ENCODE measurements at places on chromosomes 2 and 18.

DNA sequence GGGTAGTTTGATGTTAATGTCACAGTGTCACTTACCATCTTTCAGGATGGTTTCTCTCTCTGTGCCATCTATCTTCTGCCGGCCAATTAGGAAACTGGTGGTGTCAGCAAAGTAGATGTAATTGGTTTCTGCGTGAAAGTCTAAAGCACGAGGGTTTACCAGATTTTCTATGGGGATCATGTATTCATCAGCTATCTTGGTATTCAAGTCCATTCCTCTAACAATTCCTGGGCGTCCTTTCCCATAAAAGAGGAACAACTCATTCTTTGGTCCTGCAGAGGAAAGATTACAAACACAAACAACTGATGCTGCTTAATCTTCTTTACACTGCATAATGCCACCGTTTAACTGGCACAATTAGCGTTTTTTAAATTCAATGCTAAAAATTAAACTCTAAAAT, 1081.9 kb downstream of the LRP1B start:
- DNase-seq = no peak

- DNase-seq = no peak
Observed at GRCh38 chr2:75379476-75380210, 180.3 kb upstream of the TACR1 start.

DNA sequence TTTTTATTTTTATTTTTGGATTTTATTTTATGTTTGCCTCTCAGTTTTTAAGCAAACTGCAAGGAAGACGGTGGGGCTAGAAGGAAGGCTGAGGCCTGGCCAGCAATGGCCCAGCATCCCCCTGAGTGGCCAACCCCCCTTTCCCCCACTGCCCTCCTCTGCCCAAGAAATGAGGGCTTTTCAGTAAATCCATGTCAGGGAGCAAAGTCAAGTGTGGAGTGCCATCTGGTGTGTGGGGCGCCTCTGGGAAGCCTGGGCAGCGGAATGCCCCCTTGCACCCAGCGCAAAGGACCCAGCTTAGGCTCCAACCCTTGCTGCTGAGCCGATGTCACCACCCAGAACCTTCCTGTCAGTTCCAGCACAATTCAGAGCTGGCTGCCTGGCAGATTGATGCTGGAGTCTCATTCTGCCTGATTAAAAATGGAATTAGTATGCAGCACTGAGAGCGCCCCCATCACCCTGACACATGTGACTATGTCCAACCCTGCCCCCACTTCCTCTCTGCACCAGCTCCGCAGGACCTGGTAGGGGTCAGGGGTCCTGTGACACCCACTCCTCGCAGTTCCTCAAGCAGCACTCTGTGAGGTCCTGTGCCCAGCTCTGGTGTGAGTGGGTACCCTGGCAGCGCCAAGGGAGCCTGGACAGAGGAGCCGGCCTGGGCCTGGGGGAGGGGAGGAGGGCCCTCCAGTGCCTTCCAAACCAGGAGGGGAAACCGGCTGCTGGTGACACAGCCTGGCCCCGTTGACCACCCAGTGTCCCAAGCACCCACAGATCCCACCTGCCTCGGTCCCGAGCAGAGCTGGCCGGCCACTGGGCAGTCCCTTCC, 9.2 kb upstream of the ALPP start:
- no peak for DNase-seq

DNA sequence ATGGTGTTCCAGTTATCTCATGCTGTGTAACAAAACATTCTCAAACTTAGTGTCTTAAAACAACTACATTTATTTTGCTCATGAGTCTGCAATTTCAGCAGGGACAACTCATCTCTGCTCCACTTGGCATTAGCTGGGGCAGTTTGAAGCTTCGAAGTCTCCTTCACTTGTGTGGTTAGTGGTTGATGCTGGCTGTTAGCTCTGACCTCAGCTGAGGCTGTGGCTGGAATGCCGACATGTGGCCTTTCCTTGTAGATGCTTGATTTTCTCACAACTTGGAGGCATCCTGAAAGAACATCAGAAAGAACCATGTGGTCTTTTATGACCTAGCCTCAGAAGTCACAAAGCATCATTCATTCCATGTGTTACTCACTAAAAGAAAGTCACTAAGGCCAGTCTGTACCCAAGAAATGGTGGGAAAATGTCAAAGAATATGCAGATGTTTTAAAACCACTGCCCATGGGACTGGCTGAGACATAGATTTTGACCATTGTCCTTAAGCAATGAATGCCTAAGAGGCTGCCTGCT, 3.8 kb upstream of the TMSB10 start:
- DNase-seq = no peak

GRCh38 chr18:21071071-21071470, 40.5 kb downstream of the ROCK1 start:
- no peak for DNase-seq

GRCh38 chr18:74333091-74333490, 17.5 kb downstream of the C18orf63 start:
- no peak for DNase-seq

DNA sequence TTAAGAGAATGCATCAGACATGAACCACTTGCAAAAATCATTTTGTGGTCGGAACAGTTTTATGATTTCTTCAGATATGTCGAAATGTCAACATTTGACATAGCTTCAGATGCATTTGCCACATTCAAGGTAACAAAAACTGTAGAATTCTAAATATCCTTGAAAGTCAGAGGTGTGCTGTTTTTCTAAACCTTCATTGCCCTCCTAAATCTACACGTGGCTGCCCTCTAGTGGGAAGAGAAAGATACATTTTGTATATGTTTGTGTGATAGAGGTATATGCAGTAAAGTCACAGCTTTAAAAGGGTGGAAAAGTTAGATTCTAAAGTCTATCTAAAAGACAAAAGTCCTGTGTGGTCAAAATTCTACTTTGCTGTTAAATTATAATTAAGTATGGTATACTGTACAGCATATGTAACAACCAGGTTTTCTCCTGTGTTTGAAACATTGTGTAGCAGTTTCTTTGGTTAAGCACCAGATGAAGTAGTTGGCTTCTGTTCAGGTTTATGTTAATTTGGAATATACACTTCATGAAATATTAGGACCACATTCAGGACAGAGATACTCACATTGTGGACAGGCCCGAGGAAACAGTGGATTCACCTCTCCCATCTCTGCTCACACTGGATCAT, 65.9 kb upstream of the ITM2C start:
- peak; percentile 44 for DNase-seq

- no peak for DNase-seq
Observed at GRCh38 chr18:27010784-27011183, 145.3 kb upstream of the AQP4 start.

GRCh38 chr2:119741868-119742267, 17.9 kb upstream of the PTPN4 start:
- DNase-seq = no peak

- DNase-seq = no peak
Observed at GRCh38 chr2:203631068-203631757, 75.2 kb upstream of the CD28 start.

GRCh38 chr2:17759805-17760204, 5.9 kb downstream of the GEN1 start:
- no peak for DNase-seq

DNA sequence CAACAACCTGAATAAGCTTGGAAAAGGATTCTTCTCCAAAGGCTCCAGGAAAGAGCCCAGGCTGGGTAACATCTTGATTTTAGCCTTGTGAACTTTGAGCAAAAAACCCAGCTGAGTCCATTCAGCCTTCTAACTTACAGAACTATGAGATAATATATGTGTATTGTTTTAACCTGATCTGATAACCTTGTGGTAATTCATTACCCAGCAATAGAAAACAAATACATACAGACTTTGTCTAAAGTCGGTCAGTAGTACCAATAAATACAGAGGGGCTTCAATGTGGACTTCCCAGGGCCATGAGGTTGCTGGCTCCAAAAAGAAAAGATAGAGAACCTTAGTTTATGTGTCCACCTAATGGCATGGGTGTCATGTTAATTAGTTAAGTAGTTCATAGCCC, 191.8 kb downstream of the KCNH7 start:
- DNase-seq = no peak

DNA sequence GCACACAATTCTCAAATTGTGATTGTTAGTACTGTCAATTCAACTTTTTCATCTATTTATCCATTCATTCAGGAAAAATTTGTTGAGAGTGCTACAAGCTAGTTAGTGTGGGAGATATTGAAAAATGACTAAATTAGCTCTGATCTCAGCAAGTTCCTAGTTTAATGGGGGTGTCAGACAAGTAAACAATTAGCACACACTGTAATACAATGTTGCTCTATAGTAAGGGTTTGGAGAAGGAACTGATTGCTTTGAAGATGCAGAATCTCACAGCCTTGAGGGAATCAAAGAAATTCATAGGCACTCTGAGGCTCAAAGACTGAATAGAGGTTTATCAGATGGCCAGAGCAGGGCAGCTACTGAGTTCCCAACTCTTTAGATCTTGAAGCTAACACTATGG, 6.8 kb upstream of the CCNYL1 start:
- no peak for DNase-seq

GRCh38 chr2:180161415-180161814, 154.3 kb upstream of the CWC22 start:
- peak; percentile 95 for DNase-seq

- no peak for DNase-seq
Observed at GRCh38 chr18:2589345-2590068, 18.1 kb downstream of the NDC80 start.

- DNase-seq = no peak
Observed at GRCh38 chr2:171347591-171348032, 86.2 kb downstream of the METTL8 start.

GRCh38 chr18:76398295-76398694, 96.7 kb downstream of the ZNF516 start:
- no peak for DNase-seq

- no peak for DNase-seq
Observed at GRCh38 chr2:53630026-53630606, 137.5 kb upstream of the CHAC2 start.

GRCh38 chr2:29440921-29441623, 325.9 kb downstream of the CLIP4 start:
- no peak for DNase-seq

DNA sequence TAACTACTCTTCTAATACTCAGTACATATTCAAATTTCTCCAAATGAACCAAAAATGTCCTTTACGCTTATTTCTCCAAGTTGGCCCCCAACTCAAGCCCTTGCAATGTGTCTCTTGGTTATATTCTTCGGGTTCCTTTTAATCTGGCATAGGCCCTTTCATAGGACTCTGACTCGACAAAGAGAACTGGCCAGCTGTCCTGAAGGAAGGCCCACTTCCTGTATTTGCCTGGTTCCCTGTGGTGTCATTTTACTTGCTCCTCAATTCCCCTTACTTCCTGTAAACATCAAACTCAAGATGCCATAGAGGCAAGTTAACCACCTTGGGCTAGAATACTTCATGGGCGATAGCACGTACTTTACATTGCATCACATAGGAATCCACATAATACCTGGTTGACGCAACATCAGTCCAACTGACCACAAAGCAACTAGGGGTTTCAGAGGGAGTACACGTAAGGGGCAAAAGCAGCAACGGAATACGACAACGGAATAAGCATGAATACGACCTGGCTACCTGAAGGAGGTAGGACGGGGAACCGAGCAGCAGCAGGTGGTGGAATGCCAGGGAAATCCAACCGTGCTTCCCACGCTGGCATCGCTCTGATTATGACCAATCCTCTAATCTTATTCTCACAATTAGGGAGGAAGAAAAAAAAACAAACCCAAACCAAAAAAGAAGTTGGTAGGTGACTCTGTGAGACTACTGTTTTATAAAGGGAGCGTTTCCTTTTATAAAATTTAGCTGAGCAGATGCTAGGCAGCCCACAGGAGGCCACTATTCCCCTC, 823 bp upstream of the GORASP2 start:
- no peak for DNase-seq

DNA sequence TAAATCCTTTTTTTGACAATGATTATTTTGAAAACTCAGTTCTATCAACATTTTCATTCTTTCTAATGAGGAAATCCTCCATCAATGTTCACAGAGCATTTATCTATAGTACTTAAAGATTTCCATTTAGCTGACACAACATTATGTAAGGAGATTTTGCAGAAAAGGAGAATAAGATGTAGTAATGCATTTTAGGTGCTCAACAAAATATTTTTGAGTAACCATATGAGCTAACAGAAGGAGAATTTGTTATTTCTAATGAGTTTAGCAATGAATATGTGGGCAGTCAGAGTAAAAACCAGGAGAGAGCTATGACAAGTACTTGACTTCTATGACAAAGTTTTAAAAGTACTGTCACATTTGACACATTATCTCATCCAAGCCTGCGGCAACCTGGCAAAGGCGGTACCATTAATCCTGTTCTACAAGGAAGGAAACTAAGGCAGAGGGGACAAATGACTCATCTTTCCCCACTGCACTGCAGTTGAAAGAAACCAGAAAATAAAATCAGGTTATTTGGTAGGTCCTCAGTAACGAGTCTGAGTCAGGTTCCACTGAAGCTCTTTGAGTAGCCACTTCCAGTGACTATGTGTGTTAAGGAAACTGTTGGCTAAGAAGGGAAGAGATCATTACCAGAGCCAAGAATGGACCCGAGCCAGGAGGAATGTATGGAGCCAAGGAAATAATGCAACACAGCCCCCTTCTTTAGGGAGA, 134.1 kb upstream of the ITGB6 start:
- DNase-seq = no peak

GRCh38 chr2:191824398-191824797, 22.5 kb downstream of the CAVIN2 start:
- no peak for DNase-seq

DNA sequence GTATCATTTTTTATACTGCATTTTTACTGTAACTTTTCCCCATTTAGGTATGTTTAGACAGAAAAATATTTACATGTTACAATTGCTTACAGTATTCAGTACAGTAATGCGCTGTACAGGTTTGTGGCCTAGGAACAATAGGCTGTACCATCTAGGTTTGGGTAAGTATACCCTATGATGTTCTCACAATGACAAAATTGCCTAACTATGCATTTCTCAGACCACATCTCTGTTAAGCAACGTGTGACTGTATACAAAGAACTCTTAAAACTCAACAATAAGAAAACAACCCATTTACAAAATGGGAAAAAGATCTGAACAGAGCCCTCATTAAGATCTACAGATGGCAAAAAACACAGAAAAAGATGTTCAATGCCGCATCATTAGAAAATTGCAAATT, 29.4 kb downstream of the FAM210A start:
- DNase-seq = no peak

DNA sequence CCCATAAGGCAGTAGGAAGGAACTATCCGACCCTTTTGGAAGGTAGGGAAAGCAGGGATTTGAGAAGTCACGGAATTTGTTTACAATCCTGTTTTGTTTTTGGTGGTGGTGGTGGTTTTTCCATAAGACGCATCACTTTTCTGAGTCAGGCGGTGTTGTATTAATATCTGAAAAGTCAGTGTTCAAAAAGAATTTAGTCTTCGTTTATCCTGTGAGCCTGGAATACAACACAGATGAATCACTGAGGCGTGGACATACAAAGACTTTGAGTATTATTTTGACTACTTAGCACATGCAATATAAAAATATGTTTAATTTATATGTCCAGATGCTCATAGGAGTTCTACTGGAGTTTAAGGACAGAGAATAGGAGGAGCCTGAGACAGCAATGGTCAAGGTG, 785 bp downstream of the ZNF892 start:
- DNase-seq = no peak

GRCh38 chr2:231167745-231168459, 30.5 kb upstream of the ARMC9 start:
- DNase-seq = no peak

GRCh38 chr2:126804347-126804746, 94.3 kb upstream of the TEX51 start:
- no peak for DNase-seq

GRCh38 chr2:224038830-224039079, 331 bp downstream of the SERPINE2 start:
- DNase-seq = no peak
